SJCRH30 (cell line): ENCODE measurements at places on chromosomes 4 and X. TPM values are rescaled to one million over a fixed set of nuclear protein-coding genes. Genes with fewer than 3 reads are reported as not detected.

The ADH1A gene
- not detected in 2 replicates for total RNA-seq

The POLN gene
- 1.3 and 1.4 TPM in 2 replicates for total RNA-seq

The MAGEB1 gene
- total RNA-seq = 14.7 and 15.6 TPM in 2 replicates

The SHROOM4 gene
- 6.8 TPM in 2 replicates for total RNA-seq

The PSAPL1 gene
- not detected in 2 replicates for total RNA-seq

The SOWAHD gene
- not detected in 2 replicates for total RNA-seq

The GAGE12H gene
- not detected in 2 replicates for total RNA-seq

The TMPRSS11F gene
- total RNA-seq = not detected in 2 replicates

DNA sequence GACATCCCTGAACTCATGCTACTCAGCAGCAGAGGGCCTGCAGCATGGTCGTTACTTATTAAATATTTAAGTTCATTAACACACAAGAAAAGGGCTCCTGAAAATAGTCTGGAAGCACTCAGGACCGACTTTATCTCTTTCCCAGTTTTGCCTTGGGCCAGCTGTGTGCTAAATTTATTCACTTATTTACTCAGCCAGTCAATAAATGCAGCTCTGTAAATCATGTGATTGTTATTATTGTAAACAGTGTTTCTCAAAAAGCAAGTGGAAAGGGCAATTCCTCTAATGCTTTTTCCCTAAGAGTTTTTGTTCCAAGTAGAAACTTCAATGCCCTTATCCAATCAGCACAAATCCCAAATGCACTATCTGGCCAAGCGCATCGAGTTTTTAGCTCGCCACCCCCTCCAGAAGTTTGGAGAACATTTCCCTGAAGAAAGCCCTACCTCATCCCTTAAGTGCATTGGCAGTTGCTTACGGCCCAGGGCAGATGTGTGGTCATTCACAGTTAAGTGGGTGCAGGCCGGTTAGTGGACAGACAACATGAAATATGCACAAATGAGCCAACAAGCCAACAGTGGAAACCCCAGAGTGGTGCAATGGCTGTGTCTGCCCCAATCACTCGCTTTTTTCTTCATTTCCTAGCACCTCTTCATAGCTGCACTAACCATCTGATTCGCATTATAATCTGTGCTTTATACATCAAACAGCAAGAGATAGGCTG, 125.8 kb downstream of the SMIM20 start:
- DNase-seq = no peak

DNA sequence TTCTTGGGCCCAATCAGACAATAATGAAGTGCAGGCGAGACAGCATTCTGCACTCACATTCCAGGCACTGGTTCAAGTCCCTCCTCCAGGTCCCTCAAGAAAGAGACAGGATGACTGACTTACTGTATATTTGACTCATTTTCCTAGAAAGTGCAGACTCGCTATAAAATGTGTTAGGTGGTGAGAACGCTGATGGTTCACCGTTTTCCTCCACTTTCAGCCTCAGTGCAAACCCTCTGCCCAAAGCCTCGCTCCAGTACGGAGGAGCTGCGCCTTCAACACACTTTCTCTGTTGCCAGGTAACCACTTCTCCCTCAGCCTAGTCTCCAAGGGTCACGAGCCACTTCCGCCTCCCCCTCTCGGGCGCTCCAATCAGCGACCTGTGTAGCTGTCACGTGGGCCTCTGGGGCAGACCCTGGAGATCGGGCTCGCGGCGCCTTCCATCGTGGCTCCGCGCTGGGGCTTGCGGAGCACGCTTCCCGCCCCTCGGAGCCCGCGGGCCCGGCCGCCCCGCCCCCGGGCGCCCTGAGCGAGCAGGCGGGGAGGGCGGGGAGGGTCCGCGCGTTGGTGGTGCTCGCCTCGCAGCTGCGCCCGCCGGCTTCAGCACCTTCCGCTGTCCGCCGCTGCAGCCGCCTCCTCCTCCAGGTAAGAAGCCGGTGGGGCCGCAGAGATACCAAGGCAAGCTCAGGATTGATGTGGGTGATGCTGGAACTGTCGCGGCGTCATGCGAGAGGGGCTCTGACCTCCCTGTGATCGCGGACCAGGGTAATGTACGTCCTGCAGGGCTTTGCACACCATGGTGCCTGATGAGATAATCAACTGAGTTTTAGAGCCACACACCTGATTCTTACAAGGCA, at the start of gene WDR17:
Gene WDR17, plus strand, starts transcription at position 407 of the 857 bp plus-strand sequence. CDS start 45,740 bp downstream, outside the sequence.
- DNase-seq = peak; percentile 88

DNA sequence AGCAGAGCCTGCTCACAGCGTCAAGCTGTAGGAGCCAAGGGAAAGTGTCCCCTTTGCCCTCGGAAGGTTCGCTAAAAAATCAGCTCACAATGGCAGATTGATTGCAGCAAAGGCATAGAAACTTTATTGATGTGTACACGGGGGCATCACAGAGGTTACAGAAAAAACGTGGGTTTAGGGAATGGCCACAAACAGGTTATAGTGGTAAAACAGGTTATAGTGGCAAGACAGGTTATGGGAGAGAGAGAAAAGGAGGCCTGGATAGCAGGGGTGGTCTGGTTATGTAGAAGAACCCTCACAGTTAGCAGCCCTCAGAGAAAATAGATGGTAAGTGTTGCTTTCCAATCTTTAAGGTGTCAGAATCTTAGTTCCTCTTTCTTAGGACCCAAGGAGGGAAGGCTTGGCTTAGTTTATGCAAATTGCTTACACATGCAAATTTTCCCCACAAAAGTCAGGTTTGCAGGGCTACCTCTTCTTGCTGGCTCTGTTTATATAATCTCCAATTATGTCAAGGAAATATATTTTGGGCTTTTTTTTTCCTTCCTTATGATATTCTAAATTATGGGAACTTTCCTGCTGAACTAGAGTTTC, 113.7 kb downstream of the BMP15 start:
- DNase-seq = no peak

DNA sequence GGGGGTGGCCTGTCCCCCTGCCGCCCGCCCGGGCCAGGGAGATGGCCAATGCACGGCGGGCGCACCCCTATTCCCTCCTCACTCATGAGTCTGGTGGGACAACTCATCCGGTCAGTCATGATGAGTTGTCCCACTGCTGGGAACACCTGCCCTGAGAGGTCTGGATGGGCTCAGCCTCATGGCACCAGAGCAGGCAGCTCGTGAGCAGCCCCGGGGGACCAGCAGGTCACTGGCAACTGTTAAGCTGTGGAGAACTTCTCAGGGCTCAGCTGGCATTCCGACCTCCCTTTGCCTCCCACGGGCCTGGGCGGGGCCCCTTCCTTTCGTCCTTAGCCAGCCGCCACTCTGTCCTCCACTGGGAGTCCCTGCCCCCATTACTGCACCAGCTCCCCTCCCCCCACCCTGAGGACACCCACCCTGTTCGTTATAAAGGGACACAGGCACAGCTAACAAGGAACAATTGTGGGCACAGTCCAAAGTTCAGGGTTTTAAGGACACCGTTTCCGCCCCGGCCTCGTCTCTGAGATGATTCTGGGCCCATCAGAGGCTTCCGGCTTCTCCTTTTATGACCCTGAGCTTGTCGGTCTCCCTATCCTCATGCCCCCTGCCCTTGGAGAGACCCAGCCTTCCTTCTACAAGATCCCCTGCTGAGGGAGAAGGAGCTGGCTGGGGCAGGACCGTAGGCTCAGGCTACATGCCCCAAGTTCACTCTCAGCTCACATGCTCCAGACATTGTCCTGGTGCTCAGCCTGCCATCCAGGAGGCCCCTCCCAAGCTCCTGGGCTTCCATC, 14.6 kb upstream of the KIAA0232 start:
- DNase-seq = no peak

- DNase-seq = no peak
Observed at GRCh38 chr4:140790171-140790570, 34.0 kb upstream of the TBC1D9 start.

DNA sequence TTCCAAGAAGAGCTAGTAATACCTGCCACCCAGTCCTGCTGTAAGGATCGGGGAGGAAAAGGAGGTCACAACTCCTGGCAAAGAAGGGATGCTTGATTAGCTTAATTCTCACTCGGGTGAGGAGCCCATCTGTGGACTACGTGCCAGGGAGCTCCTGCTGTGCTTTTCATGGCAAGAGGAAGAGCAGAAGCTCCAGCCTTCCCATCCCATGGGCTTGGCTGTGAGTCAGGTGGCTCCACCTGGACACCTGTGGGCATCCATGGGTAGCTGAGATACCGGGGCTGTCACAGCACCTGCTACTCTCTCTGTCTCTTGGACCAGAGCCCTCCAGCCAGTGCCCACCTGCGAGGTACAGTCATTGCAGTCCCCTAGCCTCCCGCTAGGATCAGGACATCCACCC, 18.0 kb downstream of the CLNK start:
- no peak for DNase-seq

- DNase-seq = no peak
Observed at GRCh38 chr4:176760471-176760870, 32.3 kb downstream of the VEGFC start.

DNA sequence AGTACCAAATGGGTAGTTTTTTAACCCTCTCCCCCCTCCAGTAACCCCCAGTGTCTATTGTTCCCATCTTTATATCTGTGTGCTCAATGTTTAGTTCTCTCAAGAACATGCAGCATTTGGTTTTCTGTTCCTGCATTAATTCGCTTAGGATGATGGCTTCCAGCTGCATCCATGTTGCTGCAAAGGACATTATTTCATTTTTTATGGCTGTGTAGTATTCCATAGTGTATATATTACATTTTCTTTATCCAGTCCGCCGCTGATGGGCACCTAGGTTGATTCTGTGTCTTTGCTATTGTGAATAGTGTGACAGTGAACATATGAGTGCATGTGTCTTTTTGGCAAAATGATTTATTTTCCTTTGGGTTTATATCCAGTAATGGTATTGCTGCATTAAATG, 31.9 kb upstream of the CLTRN start:
- no peak for DNase-seq

DNA sequence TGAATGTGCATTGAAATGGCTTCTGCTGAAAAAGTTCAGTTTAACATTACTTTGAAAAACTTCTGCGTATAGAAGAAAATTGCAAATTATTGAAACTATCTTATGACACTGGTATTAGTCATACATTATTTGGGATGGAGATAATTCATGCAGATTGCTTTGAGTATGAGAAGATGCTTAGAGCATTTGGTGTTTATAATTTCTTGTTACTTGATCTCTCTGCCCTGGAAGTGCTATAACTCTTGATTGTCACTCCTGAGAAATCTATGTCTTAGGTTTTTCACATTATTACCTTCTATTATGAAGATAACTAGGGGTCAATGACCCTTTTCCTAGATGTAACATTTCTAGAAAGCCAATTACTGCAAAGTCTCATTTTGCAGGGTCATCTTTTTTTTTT, 36.4 kb downstream of the TMEM131L start:
- no peak for DNase-seq

GRCh38 chrX:98141466-98141865, 1257.8 kb downstream of the RPA4 start:
- DNase-seq = no peak

DNA sequence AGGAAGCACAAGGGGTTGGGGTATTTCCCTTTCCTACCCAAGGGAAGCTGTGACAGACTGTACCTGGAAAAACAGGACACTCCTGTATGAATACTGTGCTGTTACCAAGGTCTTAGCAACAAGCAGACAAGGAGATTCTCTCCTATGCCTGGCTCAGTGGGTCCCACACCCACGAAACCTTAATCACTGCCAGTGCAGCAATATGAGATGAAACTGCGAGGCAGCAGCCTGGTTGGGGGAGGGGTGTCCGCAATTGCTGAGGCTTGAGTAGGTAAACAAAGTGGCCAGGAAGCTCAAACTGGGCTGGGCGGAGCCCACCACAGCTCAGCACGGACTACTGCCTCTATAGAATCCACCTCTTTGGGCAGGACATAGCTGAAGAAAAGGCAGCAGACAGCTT, 197.7 kb downstream of the INPP4B start:
- DNase-seq = no peak

- no peak for DNase-seq
Observed at GRCh38 chr4:1405636-1406393, 427 bp downstream of the NKX1-1 start.

DNA sequence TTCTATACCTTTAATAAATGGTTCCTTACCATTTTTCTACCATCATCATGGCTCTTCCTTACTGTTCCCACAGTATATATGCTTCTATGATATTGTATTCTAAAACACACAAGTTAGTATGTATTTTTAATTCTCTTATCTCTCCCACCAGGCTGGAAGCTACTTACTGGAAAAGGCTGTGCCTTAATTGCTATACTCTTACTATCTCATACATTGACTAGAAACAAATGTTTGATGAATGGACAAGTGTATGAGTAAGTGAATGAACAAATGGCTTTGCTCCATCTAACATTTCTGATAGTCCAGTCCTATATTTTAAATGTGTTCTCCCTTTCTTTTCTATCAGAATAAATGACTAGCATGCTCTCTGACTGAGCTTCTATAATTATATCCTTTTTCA, 320.8 kb upstream of the RASGEF1B start:
- no peak for DNase-seq

DNA sequence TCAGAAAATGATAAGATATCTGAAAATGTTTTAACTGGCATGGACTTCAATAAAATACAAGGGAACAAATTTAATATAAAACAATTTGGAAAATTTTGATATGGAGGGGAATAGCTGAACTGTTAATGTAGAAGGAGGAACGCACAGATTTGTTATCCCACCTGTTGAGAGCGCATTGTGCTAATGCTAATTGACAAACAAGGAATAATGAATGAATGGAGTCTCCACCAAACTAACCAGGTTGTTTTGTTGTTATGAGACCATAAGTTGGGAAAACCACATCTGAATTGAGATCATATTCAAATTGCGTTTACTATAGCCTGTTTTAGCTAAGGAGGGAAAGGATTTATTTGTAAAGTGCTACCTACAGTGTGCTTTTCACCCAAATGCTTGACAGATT, 195.6 kb downstream of the ADGRL3 start:
- no peak for DNase-seq

GRCh38 chr4:163748449-163748848, 254.0 kb downstream of the TMA16 start:
- peak; percentile 79 for DNase-seq

DNA sequence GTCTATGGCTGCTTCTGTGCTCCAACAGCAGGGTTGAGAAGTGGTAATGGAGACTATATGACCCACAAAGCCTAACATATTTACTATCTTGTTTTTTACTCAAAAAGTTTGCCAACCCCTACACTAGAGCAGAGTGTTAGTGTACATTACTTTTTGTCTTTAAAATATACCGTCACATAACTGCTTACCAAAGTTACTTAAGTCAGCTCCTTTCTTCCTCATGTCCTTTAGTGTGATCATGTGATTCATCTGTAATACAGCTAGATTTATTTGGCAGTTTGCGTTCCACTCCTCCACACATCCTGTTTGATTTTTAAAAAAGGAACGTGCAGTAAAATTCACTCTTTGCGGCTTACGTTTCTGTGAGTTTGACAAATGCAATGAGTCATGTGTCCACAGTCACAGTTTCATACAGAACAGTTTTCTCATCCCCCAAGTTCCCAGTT, 162.4 kb upstream of the GPRIN3 start:
- no peak for DNase-seq

DNA sequence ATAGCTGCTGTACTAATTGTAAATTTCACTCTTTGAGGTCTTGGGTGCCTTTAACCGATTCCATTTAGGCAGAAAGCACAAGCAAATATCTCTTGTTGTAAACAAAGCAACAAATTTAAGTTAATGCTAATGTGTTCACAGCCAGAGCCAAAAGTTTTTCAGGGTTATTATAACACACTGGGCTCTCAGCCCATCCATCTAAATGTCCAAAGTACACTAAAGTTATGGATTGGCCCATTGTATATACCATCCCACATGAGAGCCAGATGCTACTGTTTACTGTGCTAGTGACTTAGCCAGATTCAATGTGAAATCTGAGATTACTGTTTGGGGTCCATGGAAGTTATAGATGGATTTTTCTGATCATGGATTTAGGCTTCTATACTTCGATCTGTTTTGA, 186.7 kb downstream of the LARP7 start:
- DNase-seq = peak; percentile 51
